Cardiac atrium fibroblast (primary cell): ENCODE measurements at places on chromosomes 13 and 19. TPM values are rescaled to one million over a fixed set of nuclear protein-coding genes. Genes with fewer than 3 reads are reported as not detected.

SPINT2 gene
- total RNA-seq = 6.1 and 7.8 TPM in 2 replicates

LSM7 gene
- total RNA-seq = 120 and 145 TPM in 2 replicates

LRRC25 gene
- total RNA-seq = not detected in 2 replicates

KCNJ14 gene
- 0.36 and 0.49 TPM in 2 replicates for total RNA-seq

ZNF799 gene
- total RNA-seq = 1.1 and 3.2 TPM in 2 replicates

PGLYRP1 gene
- not detected in 2 replicates for total RNA-seq

VAV1 gene
- not detected in 2 replicates for total RNA-seq

PRSS57 gene
- not detected in 2 replicates for total RNA-seq

C19orf67 gene
- total RNA-seq = not detected in 2 replicates

ERICH6B gene
- total RNA-seq = not detected in 2 replicates

RCBTB2 gene
- total RNA-seq = 6.0 and 8.8 TPM in 2 replicates

ZNF559 gene
- total RNA-seq = 6.8 and 9.4 TPM in 2 replicates

ZNF506 gene
- total RNA-seq = 11.2 and 15.2 TPM in 2 replicates

PRKCG gene
- total RNA-seq = 0.49 TPM in 1 of 2 replicates, not detected in the other

TMEM59L gene
- total RNA-seq = 11.9 and 12.8 TPM in 2 replicates

GPR183 gene
- total RNA-seq = not detected in 2 replicates

LACC1 gene
- 6.5 and 16.4 TPM in 2 replicates for total RNA-seq

PRR22 gene
- total RNA-seq = 0.36 and 0.49 TPM in 2 replicates

CRX gene
- not detected in 2 replicates for total RNA-seq

PODNL1 gene
- total RNA-seq = 0.36 TPM in 1 of 2 replicates, not detected in the other

CCL25 gene
- not detected in 2 replicates for total RNA-seq

ZNF490 gene
- 4.7 and 7.1 TPM in 2 replicates for total RNA-seq

ZNF665 gene
- total RNA-seq = 3.1 and 3.9 TPM in 2 replicates

CCDC8 gene
- total RNA-seq = 29.8 and 32.1 TPM in 2 replicates

NFKBIB gene
- 15.3 and 18.0 TPM in 2 replicates for total RNA-seq

ACP7 gene
- total RNA-seq = not detected in 2 replicates

UQCR11 gene
- 84.1 and 89.7 TPM in 2 replicates for total RNA-seq

FARSA gene
- total RNA-seq = 48.0 and 52.2 TPM in 2 replicates

TNFSF9 gene
- total RNA-seq = 0.18 and 2.4 TPM in 2 replicates

ONECUT3 gene
- not detected in 2 replicates for total RNA-seq

MCF2L gene
- total RNA-seq = 5.2 and 5.8 TPM in 2 replicates

COX7A1 gene
- total RNA-seq = 29.1 and 35.2 TPM in 2 replicates

IRGC gene
- not detected in 2 replicates for total RNA-seq

KLK4 gene
- total RNA-seq = not detected in 2 replicates

TFPT gene
- 13.9 and 22.2 TPM in 2 replicates for total RNA-seq

DCLK1 gene
- total RNA-seq = 3.2 and 10.0 TPM in 2 replicates

PSPN gene
- total RNA-seq = 0.32 and 0.36 TPM in 2 replicates

CBLC gene
- not detected in 2 replicates for total RNA-seq

HIPK4 gene
- total RNA-seq = not detected in 2 replicates

CYP2A7 gene
- total RNA-seq = not detected in 2 replicates

LSR gene
- total RNA-seq = 1.6 and 2.2 TPM in 2 replicates

ZNF709 gene
- 2.5 and 2.6 TPM in 2 replicates for total RNA-seq

NBEA gene
- 1.3 and 1.5 TPM in 2 replicates for total RNA-seq

STARD13 gene
- total RNA-seq = 11.4 and 14.7 TPM in 2 replicates

OR4F17 gene
- total RNA-seq = not detected in 2 replicates

ZNF560 gene
- total RNA-seq = under 0.01 and 2.8 TPM in 2 replicates

SLC6A16 gene
- total RNA-seq = 0.97 TPM in 1 of 2 replicates, not detected in the other

CEBPG gene
- 20.9 and 24.8 TPM in 2 replicates for total RNA-seq
